ENCODE measurements at places on chromosomes 3 and 15.

GRCh38 chr3:173567997-173568396 is 170.5 kb downstream of the NLGN1 start:
- no peak for DNase-seq

GRCh38 chr3:143413372-143413771 is 293.8 kb downstream of the CHST2 start:
- DNase-seq = no peak

DNA sequence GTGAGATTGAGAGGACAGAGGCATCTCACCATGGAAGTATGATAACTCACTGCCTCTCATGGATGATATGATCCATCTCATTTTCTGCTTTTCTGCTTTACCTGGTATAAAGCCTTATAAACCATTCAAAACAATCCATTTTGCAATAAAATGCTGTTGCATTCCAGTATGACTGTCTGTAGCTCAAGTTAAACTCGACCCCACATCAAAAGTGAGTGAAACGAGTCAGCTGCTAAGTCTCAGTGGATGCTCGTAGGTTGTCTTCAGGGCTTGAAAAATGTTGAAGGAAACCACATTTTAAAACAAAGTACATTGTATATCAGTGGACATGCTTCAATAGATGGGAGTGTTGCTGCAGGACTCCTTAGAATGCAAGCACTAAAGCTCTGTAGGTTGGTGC is 839.0 kb downstream of the TUSC7 start:
- DNase-seq = no peak

DNA sequence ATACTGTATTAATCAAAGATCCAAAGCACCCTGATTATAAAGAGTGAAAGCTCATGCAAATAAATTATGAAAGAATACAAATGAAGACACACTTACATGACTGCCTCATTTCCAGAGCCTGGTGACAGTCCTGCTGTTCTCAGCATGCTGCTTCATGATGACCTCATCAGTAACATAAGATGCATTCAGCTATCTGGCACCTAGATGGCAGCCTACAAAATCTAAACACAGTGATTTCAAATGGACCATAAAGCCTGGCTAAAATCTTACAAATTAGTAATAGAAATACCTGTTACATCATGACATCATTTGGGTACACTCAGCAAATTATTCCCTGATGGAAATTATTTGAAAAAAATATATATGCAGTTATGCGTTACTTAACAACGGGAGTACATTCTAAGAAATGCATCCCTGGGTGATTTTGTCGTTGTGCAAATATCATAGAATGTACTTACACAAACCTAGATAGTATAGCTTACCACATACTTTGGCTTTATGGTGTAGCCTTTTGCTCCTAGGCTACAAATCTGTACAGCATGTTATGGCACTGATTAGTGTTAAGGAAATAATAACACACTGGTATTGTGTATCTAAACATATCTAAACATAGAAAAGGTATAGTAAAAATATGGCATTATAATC is 207.2 kb downstream of the EPHA3 start:
- DNase-seq = no peak
